Caki2 (cell line): ENCODE measurements at places on chromosomes 3 and 15. TPM values are rescaled to one million over a fixed set of nuclear protein-coding genes. Genes with fewer than 3 reads are reported as not detected.

DNA sequence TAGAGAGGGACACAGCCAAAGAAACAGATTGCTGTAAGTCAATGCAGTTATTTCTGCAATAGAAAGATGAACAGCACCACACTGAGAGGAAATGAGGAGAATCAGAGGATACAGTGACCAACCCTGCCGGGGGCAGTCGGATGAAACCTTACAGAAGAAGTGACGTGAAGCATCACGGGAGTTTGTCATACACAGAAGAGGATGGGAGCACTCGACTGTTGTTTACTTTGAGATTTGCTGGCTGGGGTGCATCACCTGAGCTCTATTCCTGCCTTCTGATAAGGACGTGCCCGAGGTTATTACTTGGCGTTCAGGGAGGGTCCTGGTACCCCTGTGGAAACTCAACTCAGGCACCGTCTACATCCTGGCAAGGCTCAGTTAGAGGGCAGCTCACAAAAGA lies 45.4 kb downstream of the MAGEF1 start:
- DNase-seq: no peak

PLSCR5 gene
- not detected in 2 replicates for total RNA-seq

- DNase-seq: no peak
These were observed 127.7 kb downstream of the SV2B start for GRCh38 chr15:91227766-91228165.

- DNase-seq: peak; percentile 79
These were observed 708 bp upstream of the GCHFR start for GRCh38 chr15:40762919-40763800.

DNA sequence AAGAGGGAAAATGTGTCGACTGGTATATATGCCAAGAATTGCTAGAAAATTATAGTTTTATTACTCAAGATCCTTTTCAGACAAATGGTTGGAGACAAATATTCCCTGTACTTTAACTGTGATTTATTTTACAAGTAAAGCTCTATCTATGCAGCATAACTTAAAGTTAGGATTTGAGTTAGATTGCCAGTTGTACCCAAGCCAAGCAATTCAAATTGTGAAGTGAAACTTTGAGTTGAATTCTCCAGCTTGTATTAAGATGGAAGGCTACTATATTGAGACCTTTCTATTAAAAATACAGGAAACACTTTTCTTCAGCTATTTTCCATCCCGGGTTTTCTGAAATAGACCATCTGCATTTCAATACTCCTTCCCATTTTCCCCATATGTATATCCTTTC lies 333.1 kb upstream of the RBMS3 start:
- DNase-seq: no peak

DNA sequence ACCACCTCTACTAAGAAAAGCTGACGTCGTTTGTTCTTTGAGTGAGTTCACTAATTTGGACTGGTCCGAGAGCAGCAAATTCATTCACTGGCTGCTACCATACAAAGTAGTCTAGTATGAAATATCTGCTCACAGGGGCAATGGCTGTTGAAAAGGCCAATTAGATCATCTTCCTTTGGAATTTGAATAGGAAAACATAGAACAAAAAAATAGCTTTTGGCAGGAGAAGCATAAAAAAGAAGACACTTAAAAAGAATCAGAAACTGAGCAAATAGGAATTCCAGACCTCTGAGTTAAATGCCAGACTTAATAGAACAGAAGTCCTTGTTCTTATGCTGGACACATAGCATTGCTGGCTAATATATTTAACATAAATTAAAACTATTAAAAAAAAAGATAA lies 159.3 kb downstream of the IL1RAP start:
- DNase-seq: no peak

- DNase-seq: no peak
These were observed 1031.1 kb downstream of the NTRK3 start for GRCh38 chr15:87225436-87225835.

- no peak for DNase-seq
These were observed 201.3 kb upstream of the PRICKLE2 start for GRCh38 chr3:64426551-64426950.

GRCh38 chr15:48266024-48266689 lies 60.1 kb downstream of the SLC12A1 start:
- DNase-seq: no peak

MCF2L2 gene
- 0.91 TPM in 1 of 2 replicates, not detected in the other for total RNA-seq

DNA sequence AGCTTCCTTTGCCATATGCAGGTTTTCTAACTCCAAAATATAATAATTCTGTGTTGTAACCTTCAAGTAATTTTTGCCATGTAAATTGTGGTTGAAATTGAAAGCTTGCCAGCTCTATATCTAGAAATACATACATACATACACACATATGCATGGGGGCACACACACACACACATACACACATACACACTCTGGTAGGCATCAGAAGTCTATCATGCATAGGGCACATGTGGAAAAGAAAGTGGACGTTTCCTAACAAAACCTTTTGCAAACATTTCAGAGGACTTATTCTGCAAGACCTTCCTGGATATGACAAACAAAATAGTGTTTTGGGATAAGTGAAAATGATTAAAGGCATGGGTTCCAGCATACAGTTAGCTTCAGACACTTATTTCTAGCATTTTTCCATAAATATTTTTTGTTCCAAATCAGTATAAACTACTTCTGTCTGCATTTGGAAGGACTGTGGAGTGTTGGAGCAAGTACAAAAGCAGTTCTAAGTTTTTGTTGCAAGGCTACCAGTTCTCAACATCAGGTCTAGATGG lies 578.9 kb downstream of the RBMS3 start:
- DNase-seq: no peak

DNA sequence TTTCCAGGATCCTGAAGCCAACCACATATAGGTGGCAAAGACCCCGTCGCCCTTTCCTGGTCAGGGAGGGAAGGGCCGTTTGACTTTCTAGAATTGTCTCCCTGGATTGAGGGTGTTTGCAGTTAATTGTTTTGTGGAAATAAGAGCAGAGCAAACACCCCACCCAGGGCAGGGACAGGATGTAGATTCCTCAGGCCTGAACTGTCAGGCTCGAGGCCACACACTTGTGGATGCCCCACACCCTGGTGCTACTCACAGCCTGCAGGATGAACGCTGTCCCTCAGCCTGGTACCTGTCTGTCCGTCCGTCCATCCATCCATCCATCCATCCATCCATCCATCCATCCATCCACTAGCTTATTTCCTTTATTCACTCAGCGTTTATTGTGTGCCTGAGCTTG lies 29.9 kb upstream of the FLNB start:
- no peak for DNase-seq

- DNase-seq: no peak
These were observed 110.9 kb upstream of the GALNT15 start for GRCh38 chr3:16063603-16064002.

TMEM62 gene
- 27.1 and 37.7 TPM in 2 replicates for total RNA-seq

DNA sequence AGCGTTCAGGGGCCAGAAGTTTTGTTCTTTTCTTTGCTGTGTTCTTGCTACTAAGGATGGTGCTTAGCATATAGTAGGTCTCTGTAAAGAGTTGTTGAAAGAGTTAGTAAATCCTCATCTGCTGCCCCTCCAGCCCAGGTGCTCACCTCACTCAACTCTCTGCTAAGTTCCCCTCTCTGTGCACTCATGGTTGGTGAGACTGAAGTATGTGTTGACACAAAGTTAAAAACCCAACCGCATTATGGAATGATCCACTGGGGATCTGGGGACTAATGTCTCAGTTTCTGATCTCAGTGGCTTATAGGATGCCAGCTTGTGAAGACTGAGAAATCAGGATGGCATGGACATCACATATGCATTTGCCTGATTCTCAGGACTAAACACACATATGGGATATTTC lies 13.8 kb downstream of the RYR3 start:
- DNase-seq: no peak

GRCh38 chr3:122183521-122183892 lies at the start of gene CASR:
Gene CASR (plus strand): TSS chr3:122183668. CDS start chr3:122254190, 70,522 bp downstream.
- no peak for DNase-seq

SPINK8 gene
- not detected in 2 replicates for total RNA-seq

DNA sequence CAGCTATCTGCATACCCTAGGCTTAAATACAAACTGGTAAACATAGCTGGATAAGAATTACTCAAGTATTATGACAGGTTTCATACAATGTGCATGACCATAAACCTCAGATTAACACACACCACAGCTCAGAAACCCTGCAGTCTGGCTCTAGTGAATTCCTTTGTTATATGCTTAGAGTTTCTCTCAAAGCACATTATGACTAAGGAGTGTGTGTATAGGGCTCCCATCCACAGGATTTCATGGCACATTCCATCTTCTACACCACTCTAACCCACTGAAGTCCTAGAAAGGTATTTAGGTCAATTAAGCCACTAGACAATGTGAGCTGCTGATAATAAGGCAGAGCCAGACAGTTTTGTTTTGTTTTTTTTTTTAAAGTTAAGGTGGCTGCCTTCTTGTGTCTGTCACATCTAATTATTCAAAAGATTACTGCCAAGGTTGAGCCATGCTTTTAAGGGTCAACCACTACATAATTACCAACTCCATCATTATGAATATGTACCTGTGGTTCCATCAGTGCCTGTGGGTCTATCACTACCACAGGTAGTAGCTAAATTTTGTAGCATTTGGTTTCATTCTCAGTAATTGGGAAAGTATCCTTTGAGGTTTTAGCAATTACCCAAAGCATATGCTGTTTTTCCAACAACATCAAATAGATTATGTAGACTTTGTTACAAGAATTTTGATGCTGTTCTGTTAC lies 107.0 kb downstream of the ALCAM start:
- DNase-seq: peak; percentile 12

DNA sequence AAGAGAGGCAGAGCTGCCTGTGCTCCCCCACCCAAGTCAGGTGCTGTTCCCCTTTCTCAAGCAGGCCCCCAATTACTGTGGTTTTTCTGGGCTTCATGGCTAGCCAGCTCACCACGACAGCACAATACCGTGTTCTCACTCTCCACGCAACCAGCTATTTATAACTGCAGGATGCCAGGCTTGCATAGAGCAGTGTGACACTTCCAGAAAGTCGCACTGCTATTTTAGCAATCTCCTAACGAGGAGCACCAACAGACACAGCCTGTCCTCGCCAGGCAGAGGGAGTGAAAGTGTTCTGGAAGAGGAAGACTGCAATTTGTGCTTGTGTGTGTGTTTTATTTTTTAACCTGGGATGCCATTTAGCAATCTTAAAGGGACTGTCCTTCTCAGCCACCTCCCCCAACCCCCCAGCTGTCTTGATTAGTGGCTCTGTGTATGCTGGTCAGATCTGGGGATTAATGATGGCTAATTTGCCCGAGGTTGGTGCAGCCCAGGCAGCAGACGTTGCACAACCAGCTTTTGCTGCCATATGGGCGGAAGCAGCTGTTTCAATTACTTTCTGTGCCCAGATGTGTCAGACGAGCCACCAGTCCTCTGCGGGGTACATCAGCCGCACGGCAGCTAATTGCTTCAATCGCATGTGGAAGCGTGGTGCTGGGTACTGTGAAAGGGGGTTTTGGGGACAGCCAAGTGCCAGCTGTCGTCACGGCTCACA lies 268.0 kb upstream of the ARRDC4 start:
- DNase-seq: no peak

DNA sequence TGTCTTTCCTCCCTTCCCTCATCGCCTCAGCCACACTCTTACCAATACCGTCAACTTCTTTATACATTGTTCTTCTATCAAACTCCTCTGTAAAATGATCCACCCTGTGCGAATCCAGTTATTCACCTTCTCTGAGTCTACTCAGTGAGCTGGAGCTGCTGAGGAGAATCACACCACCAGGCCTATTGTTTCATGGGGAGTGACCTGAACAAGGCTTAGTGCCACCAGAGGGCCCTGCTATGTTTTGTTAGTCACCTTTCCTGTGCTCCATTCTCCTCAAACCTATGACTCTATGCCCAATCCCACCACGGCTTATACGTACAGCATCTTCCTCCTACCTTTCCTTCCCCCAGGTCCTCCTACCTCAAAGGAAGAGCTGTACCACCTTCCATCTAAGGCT lies 50.4 kb upstream of the MED12L start:
- no peak for DNase-seq

BOC gene
- 0.49 and 5.3 TPM in 2 replicates for total RNA-seq

- no peak for DNase-seq
These were observed 51.0 kb upstream of the USP3 start for GRCh38 chr15:63453186-63453905.

DNA sequence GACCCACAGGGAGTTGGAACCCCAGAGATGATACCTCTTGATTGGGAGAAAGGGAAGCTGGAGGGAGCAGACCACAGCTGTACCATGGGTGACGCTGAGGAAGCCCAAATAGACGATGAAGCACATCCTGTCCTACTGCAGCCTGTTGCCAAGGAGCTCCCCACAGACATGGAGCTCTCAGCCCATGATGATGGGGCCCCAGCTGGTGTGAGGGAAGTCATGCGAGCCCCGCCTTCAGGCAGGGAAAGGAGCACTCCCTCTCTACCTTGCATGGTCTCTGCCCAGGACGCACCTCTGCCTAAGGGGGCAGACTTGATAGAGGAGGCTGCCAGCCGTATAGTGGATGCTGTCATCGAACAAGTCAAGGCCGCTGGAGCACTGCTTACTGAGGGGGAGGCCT lies 201.1 kb downstream of the AKAP13 start:
- DNase-seq: no peak

DNA sequence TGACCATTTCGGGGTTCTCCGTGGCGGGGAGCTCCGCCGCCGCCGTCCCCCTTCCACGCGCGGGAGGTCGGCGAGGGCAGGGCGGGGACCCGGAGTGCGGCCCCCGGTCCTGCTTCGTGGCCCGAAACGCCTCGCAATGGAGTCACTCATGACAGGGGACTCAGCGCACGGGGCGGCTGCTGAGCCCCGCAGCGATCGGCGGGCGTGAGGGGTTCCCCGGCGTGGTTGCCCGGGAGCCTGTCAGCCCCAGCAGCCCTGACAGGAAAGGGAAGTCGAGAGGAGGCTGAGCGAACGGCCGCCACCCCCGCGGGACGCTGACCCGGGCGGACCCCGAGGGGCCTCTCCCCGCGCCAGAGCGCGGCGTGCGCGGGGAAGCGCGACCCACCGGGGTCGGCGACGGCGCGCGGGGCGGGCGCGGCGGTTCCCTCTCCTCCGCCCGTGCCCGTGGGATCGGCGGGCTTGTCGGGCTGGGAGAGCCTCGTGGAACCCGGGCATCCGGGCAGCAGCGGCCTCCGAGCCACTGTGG lies 564 bp upstream of the PIGZ start:
- peak; percentile 44 for DNase-seq

GRCh38 chr15:49669288-49669687 lies 48.4 kb downstream of the DTWD1 start:
- no peak for DNase-seq

CNTN3 gene
- total RNA-seq: not detected in 2 replicates

DNA sequence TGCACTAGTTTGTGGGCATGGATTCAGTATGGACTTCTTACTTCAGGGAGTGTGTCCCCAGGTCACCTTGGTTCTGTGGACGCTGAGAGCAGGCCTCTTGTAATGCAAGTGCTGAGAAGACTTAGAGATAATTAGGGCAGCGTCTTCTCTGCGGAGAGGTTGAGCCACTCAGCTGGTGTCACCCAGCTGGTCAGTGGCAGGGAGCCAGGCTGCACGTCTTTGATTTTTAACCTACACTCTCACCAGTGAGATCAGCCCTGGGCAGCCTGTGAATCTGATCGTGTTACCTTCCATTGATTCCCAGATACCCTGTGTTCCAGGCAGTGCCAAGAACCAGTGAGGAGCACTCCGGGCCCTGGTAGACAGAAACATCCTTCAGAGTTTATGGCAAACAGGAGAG lies 92.6 kb downstream of the SLCO3A1 start:
- DNase-seq: no peak
